ENCODE measurements at places on chromosomes 13 and 19.

- DNase-seq: no peak
These were observed 4.6 kb upstream of the CEACAM1 start for GRCh38 chr19:42532891-42533290.

- DNase-seq: no peak
These were observed 71.5 kb downstream of the RUBCNL start for GRCh38 chr13:46315491-46316075.

GRCh38 chr13:27481766-27482165 is 31.4 kb upstream of the MTIF3 start:
- peak; percentile 24 for DNase-seq

DNA sequence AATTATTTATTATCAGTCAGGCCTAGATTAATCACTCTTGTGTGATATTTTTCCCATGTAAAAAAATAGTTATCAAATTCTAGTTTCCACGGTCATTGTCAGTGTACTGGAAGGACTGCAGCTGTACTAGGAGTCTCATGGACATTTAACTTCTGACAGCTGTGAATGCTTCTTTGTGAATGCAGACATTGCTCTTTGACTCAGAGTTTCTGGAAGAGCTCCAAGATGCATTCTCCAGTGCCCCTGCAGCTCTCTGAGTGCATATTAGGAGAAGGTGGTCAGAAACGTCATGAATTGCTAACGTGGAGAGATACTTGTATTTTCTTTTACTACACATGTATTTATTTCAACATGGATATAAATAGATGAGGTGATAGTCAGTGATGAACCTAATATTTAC is 9.7 kb upstream of the SLITRK5 start:
- no peak for DNase-seq

DNA sequence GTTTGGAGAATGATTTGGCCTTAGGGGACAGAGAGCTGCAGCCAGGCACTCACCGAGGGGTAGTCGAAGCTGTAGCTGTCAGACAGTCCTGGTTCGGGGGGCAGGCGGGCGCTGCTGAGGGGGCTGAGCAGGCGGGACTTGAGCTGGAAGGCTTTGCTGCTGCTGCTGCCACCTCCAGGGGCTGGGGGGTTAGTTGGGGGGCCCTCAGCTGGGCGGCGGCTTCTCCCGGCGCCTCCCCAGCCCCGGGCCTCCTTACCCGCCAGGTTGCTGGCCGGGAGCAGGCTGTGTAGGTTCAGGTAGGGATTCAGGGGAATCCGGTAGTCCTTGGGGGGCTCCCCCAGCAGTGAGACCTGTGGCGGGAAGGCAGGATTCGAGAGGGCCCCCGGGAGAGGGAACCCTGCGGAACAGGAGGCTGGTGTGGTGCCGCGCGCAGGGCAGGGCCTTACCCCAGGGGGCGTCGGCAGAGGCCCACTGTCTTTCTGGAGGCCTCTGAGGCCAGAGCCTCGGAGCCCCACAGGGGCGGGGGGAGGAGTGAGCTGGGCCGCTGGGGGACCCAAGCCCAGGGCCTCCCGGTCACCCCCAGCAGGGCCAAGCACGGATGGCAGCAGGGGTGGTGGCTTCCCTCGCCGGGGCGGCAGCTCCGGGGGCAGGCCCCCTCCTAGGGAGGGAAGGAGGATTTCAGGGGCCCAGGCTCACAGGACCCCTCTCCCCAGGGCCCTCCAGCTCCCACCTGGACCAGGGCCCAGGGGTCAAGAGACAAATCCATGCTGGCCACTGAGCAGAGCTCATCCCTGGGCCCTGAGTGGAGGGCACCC is 5.0 kb upstream of the FDX2 start:
- no peak for DNase-seq

- no peak for DNase-seq
These were observed 419.4 kb downstream of the NDFIP2 start for GRCh38 chr13:79900356-79900755.

GRCh38 chr13:50284540-50284939 is 269.3 kb downstream of the KCNRG start:
- DNase-seq: no peak

All from MG63 (cell line).